ENCODE measurements at places on chromosomes 1 and 21. TPM values are rescaled to one million over a fixed set of nuclear protein-coding genes. Genes with fewer than 3 reads are reported as not detected.

Gene SYCP1
- not detected for total RNA-seq

Gene CFAP126
- not detected for total RNA-seq

Gene METTL18
- 13.0 TPM for total RNA-seq

Gene ASTN1
- 0.42 TPM for total RNA-seq

Gene ADGRL2
- 53.3 TPM for total RNA-seq

Gene FAM151A
- total RNA-seq: not detected

Gene BTF3L4
- total RNA-seq: 30.9 TPM

Gene MAP3K7CL
- 41.2 TPM for total RNA-seq

Gene NBPF19
- total RNA-seq: 36.0 TPM

Gene SLC44A5
- total RNA-seq: 0.28 TPM

Gene TMEM9
- 30.0 TPM for total RNA-seq

Gene CFHR3
- not detected for total RNA-seq

Gene CD164L2
- total RNA-seq: not detected

Gene BCL2L15
- total RNA-seq: 0.14 TPM

Gene ASPM
- 2.1 TPM for total RNA-seq

Gene HES2
- total RNA-seq: not detected

All from thoracic aorta (tissue), 2 donors.